A172 (cell line): ENCODE measurements at places on chromosomes 13 and 19. TPM values are rescaled to one million over a fixed set of nuclear protein-coding genes. Genes with fewer than 3 reads are reported as not detected.

- peak; percentile 49 for DNase-seq
These were observed 109.7 kb upstream of the KLF12 start for GRCh38 chr13:74243637-74244526.

DNA sequence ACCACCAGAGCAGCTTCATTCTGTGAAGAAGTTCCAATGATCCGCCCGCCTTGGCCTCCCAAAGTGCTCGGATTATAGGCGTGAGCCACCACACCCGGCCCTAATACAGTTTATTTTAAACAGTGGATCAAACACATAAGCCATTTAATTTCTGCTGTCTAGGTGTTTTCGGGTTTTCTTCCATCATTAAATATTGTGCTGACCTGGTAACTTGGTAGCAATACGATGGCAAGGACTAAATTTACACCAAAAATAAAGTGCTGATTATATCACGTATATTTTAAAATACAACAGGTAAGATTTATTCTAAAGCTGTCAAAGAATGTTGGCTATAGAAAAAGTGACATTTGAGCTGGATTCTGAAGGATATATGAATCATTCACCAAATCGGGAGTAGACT, 1.3 kb downstream of the MED4 start:
- DNase-seq: no peak

DNA sequence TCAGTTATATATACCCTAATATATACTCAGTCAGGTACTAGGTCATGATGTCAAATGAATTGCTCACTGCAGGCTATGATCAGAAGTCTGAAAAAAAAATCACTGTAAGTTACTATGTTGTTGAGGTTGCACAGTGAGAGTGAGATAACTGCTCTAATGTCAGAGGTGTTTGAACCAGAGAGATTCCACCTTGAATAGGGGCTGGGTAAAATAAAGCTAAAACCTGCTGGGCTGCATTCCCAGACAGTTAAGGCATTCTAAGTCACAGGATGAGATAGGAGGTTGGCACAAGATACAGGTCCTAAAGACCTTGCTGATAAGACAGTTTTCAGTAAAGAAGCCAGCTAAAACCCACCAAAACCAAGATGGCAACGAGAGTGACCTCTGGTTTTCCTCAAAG, 10.2 kb downstream of the EPSTI1 start:
- no peak for DNase-seq

GRCh38 chr13:23731709-23732108, 157.5 kb downstream of the MIPEP start:
- no peak for DNase-seq

GRCh38 chr19:40623403-40624251, 22.5 kb downstream of the LTBP4 start:
- peak; percentile 99 for DNase-seq

- DNase-seq: peak; percentile 21
These were observed 71.0 kb downstream of the ZNF486 start for GRCh38 chr19:20237773-20238623.

GRCh38 chr13:60645676-60646075, 248.7 kb downstream of the TDRD3 start:
- DNase-seq: no peak

GRCh38 chr19:3766520-3766919, 4.0 kb downstream of the MRPL54 start:
- DNase-seq: no peak

DNA sequence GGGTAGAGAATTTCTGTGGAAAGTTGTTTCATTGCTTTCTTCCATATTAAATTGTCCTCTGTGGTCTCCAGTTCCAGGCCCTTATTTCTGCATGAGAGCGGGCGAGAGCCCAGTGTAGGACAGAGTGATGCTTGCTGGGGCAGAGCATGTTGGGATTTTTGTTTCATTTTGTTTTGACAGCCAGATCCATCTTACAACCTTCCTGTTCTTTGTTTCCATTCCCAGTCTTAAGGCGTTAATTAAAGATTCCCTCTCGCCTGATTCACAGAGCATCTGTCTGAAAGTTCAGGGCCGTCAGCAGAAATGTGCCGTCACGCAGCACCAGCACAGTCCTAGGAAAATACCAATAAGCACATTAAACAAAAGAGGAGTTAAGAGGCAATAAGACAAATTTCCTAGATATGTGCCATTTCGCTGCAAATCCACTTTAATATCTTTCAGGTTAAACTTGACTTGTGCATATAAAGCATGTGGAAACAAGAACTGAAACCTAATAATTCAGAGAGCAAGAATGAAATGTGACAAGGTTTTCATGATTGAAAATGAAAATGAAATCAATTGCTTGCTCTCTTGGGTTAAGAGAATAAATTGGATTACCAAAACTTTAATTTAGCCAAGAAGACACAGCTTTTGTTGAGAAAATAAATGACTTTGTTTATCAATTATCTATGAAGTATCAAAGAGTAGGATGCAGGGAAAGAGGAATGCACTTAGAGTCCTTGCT, 210.7 kb upstream of the SLC10A2 start:
- DNase-seq: no peak

GRCh38 chr19:50320596-50320995, 8.6 kb downstream of the KCNC3 start:
- no peak for DNase-seq

GRCh38 chr19:16203256-16204004, 5.7 kb downstream of the AP1M1 start:
- no peak for DNase-seq

GRCh38 chr13:75612354-75612753, 23.8 kb upstream of the LMO7 start:
- DNase-seq: peak; percentile 41

GRCh38 chr13:43009506-43009905, 13.9 kb upstream of the DNAJC15 start:
- DNase-seq: no peak

GRCh38 chr19:1847684-1848398, 442 bp downstream of the REXO1 start:
- peak; percentile 27 for DNase-seq

- DNase-seq: no peak
These were observed 36.4 kb downstream of the STK24 start for GRCh38 chr13:98540476-98540875.

- DNase-seq: no peak
These were observed 6.7 kb downstream of the ZBTB32 start for GRCh38 chr19:35710784-35711723.

Gene KLK15
- total RNA-seq: not detected in 2 replicates

Gene CEACAM5
- total RNA-seq: not detected in 2 replicates

Gene ZNF296
- total RNA-seq: 0.19 TPM in 1 of 2 replicates, not detected in the other

Gene IL12RB1
- 0.93 TPM in 1 of 2 replicates, not detected in the other for total RNA-seq

Gene SMIM7
- 132 and 134 TPM in 2 replicates for total RNA-seq
